Activated naive CD8-positive, alpha-beta T cell treated with anti-CD3 and anti-CD28 coated beads for 36 hours (primary cell): ENCODE measurements at places on chromosomes 1 and 21. TPM values are rescaled to one million over a fixed set of nuclear protein-coding genes. Genes with fewer than 3 reads are reported as not detected.

- no peak for DNase-seq
Observed at GRCh38 chr1:88540255-88540654, 143.8 kb upstream of the PKN2 start.

Gene DCST2
- 0.20 TPM for total RNA-seq

Gene GPR25
- not detected for total RNA-seq

DNA sequence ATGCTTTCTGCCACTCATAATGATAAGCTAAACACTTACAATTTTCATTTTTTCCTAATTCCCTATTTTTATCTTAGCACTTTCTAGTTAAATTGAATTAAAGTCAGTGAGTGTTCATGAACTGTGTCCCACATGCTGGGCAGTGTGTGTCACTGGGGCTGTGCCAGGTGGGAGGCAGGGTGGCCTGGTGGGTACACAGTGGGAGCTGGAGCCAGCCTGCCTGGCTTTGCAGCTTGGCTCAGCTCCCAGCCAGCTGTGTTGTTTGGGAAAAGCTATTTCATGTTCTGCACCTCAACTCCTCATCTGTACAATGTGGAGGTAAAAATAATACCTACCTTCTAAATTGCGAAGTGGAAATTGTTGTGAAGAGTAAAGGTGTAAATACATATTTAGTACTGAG is 238.4 kb downstream of the PLA2G4A start:
- DNase-seq = no peak

Gene FAF1
- 83.7 TPM for total RNA-seq

DNA sequence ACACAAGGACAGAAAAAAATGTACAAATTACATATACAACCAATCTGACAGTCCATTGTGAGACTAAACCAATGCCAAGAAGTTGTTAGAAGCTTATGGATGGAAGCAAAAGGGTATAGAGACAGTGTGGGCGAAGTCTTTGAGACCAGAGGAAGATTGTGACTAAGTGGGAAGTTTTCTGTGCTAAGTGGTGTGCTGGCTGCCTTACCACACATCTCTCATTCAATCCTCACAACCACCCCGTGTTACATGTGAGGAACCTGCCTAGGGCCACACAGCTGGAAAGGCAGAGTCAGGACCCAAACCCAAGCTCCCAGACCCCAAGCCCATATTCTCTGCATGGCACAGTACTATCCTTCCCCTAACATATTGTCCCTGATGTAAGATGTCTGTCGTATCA is 53.5 kb upstream of the DUSP10 start:
- DNase-seq = no peak

DNA sequence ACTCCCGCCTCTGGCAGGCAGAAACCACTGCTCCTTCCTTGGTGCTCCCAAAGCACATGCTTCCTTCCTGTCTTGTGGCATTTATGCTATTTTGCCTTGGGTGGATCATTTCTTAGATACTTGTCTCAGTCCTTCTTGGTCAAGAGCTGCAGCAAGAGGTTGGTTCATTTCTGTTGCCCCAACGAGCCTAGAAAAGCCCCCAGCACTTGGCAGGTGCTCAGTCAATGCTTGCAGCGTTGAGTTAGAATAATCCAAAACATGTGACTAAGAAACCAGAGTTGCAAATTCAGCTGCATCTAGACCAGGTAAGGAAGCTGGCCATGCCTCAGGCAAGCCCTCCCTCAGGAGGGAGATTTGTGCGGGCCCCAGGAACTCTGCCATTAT is 42.4 kb upstream of the TENT5C start:
- no peak for DNase-seq

DNA sequence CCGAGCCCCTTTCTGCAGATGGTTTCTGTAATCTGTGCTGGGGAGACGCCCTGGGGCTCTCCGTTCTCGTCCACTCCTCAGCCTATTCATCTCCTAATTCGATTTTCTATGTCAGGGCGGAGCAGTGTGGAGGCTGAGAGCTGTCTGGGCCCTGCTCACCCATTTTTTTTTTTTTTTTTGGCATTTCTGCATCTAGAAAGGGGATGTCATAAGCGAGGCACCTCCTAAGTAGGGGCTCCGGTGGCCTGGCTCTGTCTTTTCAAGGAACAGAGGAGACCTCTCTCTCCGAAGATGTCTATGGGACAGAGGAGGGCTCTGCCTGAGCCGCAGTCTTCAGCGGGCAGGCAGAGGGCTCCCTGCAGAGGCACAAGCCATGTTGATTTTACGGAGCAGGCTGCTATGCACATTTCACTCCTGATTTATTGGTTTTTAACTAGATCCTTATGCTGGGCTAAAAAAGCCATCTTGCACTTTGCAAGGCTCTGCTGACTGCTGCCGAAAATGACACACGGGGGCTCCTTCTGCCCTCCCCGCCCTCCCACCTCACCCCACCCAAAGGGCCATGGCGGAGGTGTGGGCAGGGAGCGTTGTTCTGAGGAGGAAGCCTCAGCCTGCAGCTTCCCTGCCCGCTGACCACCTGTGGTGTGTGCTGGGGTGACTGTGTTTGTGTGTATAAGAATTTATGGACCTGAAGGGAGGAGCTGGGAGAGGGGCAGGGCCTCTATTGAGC is 71.0 kb downstream of the FOXD2 start:
- no peak for DNase-seq

- peak; percentile 79 for DNase-seq
Observed at GRCh38 chr1:234608025-234608910, 1.7 kb downstream of the IRF2BP2 start.

DNA sequence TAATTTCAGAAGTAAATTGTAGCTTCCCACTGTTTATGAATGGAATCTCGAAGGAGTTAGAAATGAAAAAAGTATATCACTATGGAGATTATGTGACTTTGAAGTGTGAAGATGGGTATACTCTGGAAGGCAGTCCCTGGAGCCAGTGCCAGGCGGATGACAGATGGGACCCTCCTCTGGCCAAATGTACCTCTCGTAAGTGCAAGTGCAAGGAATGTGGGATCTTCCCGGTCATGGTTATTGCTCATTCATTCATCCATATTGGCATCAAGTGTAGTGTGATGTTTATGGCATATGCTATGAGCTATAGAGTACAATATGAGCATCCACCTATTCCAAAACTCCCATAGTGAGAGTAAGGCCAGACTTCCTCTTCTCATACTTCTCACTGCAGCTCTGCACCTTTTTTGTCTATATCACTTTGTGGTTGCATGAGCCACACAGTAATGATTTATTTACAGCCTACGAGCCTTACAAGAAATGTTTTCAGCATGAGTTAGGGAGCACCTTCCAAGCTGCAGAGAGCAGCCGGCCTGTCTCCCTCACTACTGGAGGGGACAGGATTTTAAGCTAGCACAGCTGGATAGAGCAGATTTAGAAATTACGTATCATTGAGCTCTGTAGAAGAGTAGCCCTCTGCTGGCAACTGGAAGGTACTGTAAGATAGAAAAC is 24.9 kb upstream of the CR1L start:
- no peak for DNase-seq
